MG63 (cell line): ENCODE measurements at places on chromosomes 16 and 17.

DNA sequence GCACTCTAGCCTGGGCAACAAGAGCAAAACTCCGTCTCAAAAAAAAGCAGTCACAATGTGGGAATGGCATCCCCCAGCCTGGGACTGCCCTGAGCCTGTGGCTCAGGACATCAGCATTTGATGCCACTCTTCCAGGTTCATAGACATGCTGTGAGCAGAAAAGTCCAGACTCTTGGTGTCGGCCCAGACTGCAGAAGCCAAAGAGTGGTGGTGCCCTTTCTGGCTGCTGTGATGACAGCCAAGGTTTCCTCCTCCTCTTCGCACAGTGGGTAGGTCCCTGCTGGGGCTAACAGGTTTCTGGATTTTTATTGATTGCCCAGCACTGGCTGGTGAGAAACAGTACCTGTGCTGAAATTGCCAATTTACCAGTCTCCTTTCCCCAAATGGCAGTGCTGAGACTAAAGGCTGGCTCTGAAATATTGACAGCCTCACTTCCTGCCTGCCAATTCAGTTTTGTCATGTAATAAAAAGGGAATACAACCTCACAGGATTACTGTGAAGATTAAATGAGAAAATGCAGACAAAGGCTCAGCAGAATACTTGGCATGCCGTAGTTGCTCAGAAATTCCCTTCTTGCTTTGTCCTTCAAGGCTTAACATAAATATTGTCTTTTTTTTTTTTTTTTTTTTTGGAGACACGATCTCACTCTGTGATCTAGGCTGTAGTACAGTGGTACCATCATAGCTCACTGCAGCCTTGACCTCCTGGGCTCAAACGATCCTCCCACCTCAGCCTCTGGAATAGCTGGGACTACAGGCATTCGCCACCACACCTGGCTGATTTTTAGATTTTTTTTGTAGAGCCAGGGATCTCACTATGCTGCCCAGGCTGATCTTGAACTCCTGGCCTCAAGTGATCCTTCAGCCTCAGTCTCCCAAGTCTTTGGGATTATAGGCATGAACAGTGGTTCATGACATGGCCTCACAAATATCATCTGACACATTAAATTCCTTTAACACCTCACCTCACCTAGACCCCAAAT is 15.5 kb upstream of the UBE2G1 start:
- no peak for DNase-seq

GRCh38 chr17:77140878-77141767 is at the start of gene SEC14L1:
Gene SEC14L1, plus strand, starts transcription at chr17:77140969. Its CDS starts 2,628 bp downstream, at chr17:77143597.
- DNase-seq = peak; percentile 55

- no peak for DNase-seq
Measured at GRCh38 chr17:13638855-13639458, 37.2 kb upstream of the HS3ST3A1 start.

DNA sequence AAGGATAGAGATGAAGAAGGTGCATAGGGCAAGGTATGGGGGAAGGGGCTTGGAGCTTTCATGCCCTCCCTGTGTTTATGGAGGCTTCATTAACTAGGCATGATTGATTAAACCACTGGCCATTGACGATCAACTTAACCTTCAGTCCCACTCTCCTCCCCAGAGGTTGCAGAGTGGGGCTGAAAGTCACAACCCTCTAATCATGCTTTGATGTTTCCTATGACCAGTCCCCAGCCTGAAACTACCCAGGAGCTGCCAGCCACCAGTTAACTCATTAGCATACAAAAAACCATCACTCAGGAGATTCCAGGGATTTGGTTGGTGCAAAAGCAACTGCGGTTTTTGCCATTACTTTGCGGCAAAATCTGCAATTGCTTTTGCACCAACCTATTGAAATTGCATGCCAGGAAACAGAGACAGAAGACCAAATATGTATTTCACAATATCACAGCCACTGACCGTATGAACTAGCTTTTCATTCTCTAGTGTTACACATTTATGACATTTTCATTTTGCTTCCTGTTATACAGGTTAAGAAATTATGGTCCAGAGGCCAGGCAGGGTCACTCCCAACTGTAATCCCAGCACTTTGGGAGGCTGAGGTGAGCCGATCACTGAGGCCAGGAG is 5.4 kb downstream of the GFOD2 start:
- DNase-seq = no peak

DNA sequence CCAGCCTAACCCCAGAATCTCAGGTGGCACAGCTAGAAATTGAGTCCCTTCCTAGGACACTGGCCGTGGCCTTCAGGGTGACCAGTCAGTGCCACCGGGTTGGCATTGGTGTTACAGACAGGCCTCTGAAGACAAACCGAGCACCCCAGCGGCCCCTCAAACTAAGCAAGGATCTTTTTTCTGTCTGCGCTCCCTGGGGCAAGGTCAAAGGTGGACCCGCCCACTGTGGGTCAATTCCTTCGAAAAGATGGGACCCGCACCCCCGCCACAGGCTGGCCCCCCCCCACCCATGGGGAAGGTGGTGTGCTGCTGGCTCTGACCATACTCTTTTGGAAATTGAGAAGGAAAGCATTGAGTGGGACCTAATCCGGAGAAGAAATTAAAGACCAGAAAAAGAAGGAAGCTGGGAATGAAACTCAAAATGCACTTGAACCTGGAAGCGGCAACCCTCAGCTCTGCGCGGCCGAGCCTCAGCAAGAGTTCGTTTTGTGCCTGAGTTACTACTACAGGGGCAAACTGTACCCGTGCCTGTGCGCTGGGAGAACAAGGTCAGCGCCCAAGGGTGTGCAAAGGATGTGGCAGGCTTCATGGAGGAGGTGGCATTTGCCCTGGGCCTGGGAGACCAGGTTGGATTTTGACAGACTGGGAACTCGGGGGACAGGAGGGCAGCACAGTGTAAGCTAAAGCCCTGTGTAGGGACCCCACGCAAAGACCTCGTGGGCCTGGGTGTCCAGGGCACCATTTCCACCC is 20.4 kb downstream of the TMC6 start:
- no peak for DNase-seq

- peak; percentile 23 for DNase-seq
Measured at GRCh38 chr16:4537376-4538343, 913 bp downstream of the CDIP1 start.
